ENCODE measurements at places on chromosomes 13 and 19.

DNA sequence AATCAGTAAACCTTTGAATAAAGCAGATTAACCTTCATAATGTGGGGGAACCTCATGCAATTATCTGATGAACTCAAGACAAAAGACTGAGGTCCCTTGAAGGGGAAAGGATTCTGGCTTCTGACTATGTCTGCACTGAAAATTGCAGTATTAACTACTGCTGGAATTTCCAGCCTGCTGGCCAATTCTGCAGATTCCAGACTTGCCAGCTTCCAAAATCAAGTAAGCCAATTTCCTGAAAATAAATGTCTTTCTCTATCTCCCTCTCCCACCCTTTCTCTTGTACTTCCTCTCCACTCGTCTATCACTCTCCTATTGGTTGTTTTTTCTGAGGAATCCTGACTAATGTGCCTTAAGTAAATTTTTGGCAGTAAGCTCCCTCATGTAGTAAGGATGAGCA is 1479.9 kb upstream of the PRR20A start:
- DNase-seq, result no peak

DNA sequence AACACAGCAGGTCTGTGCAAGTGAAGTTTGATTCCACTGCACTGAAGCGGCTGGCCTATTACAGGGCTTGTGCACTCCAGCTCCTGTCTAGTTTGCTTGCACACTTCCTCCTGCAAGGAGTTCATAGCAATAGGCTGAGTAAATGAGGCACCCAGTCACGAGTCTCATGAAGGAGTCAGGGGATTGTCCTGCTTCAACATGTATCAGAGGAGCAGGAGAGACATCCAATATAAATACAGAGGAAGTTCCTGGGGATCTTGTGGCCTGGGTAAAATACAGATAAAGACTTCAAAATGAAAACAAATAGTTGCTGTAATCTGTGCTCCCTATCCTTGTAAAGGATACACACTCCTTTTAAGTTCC is 259.9 kb downstream of the SLITRK1 start:
- DNase-seq, result no peak

DNA sequence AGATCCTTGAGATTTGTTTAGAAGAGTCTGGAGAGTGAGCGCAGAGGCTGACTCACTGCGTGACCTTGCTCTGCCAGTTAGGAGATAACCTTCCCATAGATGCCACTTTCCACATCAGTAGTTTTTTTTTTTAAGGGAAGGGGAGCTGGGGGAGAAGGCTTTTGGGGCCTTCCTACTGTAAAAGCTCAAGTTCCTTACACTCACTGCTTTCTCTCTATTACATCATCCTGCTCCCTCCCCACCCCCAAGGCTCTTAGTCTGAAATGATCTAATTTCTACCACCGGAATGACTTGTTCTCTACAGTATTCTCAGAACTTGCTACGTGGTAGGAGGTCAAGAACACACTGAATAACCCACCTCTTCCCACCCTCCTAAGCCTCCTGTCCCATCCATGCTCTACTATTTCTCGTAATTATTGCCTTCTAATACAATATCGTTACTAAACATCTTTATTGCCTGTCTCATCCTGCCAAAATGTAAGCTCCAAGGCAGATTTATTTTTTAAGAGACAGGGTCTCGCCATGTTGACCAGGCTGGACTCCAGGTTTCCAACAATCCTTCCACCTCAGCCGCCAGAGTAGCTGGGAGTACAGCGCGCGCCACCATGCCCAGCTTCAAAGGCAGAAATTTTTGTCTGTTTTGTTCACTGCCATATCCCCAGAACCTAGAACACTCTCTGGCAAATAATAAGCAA is 1.2 kb downstream of the LONP1 start:
- DNase-seq, result no peak

GRCh38 chr19:54616821-54617560 is 13.3 kb upstream of the LILRB1 start:
- DNase-seq, result no peak

- no peak for DNase-seq
Measured at GRCh38 chr13:109231888-109232287, 554.5 kb downstream of the IRS2 start.

DNA sequence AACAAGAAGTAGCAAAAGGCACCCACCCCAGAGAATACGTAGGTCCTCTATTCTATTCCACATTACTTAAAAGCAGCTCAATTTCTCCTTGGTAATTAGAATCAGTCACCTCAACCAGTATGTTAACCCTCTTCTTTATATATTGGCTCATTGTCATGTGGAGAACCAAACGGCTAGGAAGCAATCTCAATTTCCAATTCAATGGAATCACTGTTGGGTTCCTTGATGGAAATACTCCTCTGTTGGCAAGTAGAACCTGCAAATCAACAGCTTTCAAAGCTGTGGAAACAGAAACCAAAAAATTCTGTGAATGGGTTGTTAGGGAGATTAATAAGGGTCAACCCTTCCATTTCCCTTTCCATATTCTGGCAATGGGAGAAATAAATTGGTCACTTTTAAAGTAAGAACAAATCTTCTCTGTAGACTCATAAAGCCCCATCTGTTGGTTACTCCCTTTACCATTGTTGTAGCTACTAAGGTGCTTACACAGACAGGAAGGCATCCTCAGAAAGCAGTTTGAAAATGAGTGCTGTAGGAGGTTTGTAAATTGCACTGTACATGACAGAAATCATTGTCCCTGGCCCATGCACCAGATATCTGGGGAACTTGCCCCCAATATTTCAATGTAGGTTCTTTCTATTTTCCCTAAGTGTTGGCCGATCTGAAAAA is 138.6 kb upstream of the UFM1 start:
- no peak for DNase-seq

GRCh38 chr19:16366433-16367260 is 42.0 kb downstream of the KLF2 start:
- DNase-seq, result no peak

- DNase-seq, result no peak
Measured at GRCh38 chr19:16470911-16471811, 609 bp downstream of the EPS15L1 start.

DNA sequence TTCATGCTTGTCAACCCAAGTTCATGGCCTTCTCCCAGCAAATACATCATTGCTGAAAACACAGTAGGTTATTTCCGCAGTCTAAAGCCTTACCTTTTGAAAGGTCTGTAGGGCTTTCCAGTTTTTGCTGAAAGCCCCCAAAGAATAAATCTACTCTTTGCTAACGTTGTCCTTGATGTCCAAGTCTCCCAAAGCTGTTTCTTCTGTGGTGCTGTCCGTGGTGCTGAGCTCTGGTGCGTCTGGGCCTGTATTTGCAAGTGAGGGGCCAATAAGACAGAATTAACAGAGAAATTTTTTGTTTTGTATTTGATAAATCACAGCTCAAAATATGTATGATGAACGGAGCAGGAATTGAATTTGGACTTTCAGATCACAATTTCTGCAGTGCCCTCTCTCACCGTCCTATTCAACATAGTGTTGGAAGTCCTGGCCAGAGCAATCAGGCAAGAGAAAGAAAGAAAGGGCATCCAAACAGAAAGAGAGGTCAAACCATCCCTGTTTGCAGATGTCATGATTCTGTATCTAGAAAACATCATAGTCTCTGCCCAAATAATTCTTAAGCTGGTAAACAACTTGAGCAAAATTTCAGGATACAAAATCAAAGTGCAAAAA is 9.8 kb upstream of the LGALS16 start:
- no peak for DNase-seq

- no peak for DNase-seq
Measured at GRCh38 chr13:64546371-64546770, 2683.8 kb downstream of the PCDH9 start.

DNA sequence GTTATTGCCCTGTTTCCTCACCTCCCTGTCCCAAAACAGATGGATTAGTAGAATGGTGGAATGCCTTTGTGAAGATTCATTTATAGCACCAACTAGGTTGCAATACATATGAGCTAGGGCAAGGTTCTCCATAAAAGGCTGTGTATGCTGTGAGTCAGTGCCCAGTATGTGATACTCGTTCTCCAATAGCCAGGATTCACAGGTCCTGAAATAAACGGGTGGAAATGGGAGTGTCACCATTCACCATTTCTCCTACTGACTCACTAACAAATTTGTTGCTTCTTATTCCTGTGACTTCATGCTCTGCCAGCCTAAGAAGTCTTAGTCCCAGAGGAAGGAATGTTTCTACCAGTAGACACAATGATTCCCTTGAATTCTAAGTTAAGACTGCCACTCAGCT is 1745.4 kb downstream of the SLITRK1 start:
- no peak for DNase-seq

DNA sequence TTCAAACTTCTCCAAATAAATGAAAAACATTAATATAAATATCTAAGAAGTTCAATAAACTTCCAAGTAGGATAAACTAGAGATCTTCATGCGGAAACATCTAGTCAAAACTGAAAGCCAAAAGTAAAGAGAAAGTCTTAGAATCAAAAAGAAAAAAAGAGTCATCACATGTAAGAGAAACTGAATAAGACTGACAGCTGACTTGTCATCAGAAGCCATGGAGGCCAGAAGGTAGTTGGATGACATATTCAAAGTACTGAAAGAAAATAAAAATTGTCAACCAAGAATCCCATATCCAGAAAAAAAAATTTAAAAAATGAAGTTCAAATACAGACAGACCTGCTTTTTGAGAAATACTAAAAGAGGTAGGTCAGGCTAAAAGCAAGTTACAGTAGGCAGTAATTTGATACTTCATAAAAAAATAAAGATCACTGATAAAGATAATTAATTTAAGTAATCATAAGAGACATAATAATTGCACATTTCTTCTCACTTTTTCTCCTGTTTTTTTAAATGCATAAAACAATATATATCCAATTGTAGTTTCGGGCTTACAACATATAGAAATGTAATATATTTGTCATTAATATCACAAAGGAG is 327.6 kb upstream of the PCDH9 start:
- no peak for DNase-seq

DNA sequence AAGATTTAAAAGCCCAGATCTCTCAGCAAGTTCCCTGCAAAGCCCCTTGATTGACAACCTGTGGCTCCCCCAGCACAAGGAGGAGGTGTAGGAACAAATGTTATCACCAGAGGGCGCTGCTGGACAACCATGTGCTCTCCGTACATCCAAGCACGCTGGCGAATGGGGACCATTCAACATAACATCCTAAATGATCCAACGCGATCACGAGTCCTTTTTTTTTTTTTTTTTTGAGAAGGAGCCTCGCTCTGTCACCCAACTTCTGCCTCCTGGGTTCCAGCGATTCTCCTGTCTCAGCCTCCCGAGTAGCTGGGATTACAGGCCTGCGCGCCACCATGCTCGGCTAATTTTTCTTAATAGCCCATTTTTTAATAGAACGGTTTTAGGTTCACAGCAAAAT is 52.0 kb downstream of the NWD1 start:
- DNase-seq, result peak; percentile 53

- DNase-seq, result no peak
Measured at GRCh38 chr19:56423276-56423984, 19.3 kb downstream of the ZNF583 start.

- DNase-seq, result no peak
Measured at GRCh38 chr13:42807866-42808265, 26.5 kb downstream of the FAM216B start.

GRCh38 chr19:4694211-4694987 is 24.3 kb upstream of the MYDGF start:
- DNase-seq, result no peak

GRCh38 chr19:16660763-16661479 is at the start of gene TMEM38A:
Gene TMEM38A (plus strand): TSS chr19:16661139. CDS start chr19:16661218, 79 bp downstream.
- no peak for DNase-seq

GRCh38 chr19:408902-409515 is at the start of gene C2CD4C:
Gene C2CD4C (minus strand): TSS chr19:409147. CDS start chr19:408361, 786 bp downstream.
- no peak for DNase-seq

GRCh38 chr19:56084835-56085536 is 36.1 kb downstream of the ZNF787 start:
- no peak for DNase-seq

GRCh38 chr13:45872566-45872965 is 21.0 kb upstream of the SIAH3 start:
- DNase-seq, result no peak

DNA sequence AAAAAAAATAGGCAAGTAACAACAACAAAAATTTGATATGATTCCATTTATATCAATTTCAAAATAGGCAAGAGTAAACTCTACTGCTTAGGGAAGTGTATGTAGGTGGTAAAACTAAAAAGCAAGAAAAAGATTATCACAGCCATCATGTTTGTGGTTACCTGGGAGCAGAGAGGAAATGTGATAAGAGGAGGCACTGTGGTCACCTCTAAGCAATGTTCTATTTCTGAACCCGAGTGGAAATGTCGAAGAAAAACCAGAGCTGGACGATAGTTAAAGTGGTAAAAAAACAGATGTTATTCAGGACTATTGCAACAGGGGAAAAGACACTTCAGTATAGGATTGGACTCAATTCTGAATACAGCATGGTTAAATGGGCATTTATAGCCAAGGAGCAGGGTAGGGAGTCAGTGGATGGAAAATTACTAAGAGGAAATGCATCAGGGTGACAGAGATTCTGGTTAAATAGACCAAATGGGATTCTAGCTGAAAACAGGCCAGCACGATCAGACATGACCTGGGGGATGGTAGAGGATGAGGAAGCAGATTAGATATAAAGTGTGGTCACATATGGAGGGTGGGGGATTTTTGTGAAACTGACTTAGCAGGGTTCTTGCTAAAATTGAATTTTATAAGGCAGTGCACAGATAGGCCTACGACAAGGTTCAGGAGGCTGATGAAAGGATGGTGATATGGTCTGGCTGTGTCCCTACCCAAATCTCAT is 6.0 kb upstream of the TEX30 start:
- DNase-seq, result no peak

DNA sequence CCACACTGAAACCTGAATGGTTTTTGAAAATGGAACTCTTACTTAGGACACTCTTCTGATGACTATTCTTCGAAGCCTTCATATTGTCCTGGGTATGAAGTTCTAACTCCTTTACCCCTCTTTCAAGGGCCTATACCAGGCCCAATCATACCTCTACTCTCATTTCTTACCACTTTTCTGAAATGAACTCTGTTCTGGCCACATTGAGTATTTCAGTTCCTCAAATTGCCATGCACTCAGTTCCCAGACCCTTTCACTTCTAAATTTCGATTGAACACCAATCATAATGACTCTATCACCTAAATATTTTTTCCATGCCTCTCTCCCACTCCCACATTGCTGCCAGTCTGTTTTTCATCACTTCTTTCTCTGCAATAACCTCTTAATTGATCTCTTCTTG is 53.7 kb downstream of the LACC1 start:
- no peak for DNase-seq

DNA sequence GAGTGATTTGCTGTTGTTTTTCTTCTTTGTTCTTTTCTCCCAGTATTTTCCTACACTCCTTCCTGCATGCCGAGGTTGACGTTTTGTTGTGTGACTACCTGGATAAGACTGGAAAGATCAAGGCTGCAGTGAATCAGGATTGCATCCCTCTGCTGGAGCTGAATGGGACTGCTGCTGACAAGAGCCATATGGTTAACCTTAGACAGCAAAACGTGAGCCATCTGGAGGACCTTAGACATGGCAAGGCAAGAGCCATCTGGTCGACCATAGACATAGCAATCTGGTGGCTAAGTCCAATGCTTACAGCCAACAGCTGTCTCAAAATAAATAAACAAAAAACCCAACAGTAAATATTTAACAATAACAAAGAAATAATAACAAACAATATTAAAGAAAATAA is 42.6 kb upstream of the ZNF91 start:
- no peak for DNase-seq

All from stimulated activated CD8-positive, alpha-beta memory T cell treated with anti-CD3 and anti-CD28 coated beads, Interleukin-4, amount 100 ng/mL, for 1 hour (primary cell).